ENCODE measurements at places on chromosomes 4 and X. TPM values are rescaled to one million over a fixed set of nuclear protein-coding genes. Genes with fewer than 3 reads are reported as not detected.

Gene TAF7L
- total RNA-seq, result 0.26 TPM

Gene PGAM4
- total RNA-seq, result not detected

Gene ANTXR2
- total RNA-seq, result 197 TPM

Gene TMEM35A
- 0.19 TPM for total RNA-seq

Gene ZNF595
- total RNA-seq, result 29.6 TPM

Gene GLRA2
- total RNA-seq, result not detected

Gene CT45A9
- not detected for total RNA-seq

Gene GLUD2
- 5.6 TPM for total RNA-seq

Gene MAGEA6
- not detected for total RNA-seq

Gene USP51
- 1.1 TPM for total RNA-seq

Gene CPXCR1
- not detected for total RNA-seq

Gene MTMR8
- total RNA-seq, result 2.5 TPM

Gene NLRP2B
- not detected for total RNA-seq

Gene TKTL2
- total RNA-seq, result not detected

Gene GAGE12C
- total RNA-seq, result not detected

Gene TCEANC
- total RNA-seq, result 2.9 TPM

Gene DCAF12L2
- not detected for total RNA-seq

Gene SASH3
- 24.3 TPM for total RNA-seq

Gene MAGEC3
- total RNA-seq, result not detected

Gene VCX
- total RNA-seq, result not detected

Gene OPRPN
- not detected for total RNA-seq

Gene PRPS2
- total RNA-seq, result 17.6 TPM

Gene COX7B2
- total RNA-seq, result not detected

Gene RTL9
- total RNA-seq, result 0.22 TPM

Gene DSPP
- total RNA-seq, result not detected

Gene SPANXA1
- not detected for total RNA-seq

Gene STATH
- not detected for total RNA-seq

Gene MAOB
- 113 TPM for total RNA-seq

Gene P2RY10
- total RNA-seq, result 0.19 TPM

Gene YIPF7
- not detected for total RNA-seq

Gene LRP2BP
- 0.64 TPM for total RNA-seq

Gene CTAG1A
- not detected for total RNA-seq

Gene GPR101
- not detected for total RNA-seq

Gene PHOX2B
- not detected for total RNA-seq

Gene MFAP3L
- 3.6 TPM for total RNA-seq

Gene RIPPLY1
- total RNA-seq, result not detected

Gene TMEM150C
- 9.2 TPM for total RNA-seq

Gene BST1
- total RNA-seq, result 21.8 TPM

Gene SATL1
- not detected for total RNA-seq

Gene MAGEE1
- total RNA-seq, result 1.2 TPM

Gene PRSS12
- total RNA-seq, result 0.16 TPM

Gene MND1
- total RNA-seq, result not detected

Gene RAB41
- not detected for total RNA-seq

Gene RBM46
- total RNA-seq, result not detected

Gene ATG4A
- 12.0 TPM for total RNA-seq

Gene GALNT7
- 9.8 TPM for total RNA-seq

Gene SLC2A9
- 5.5 TPM for total RNA-seq

Gene HPRT1
- total RNA-seq, result 18.1 TPM

Gene NBDY
- 25.1 TPM for total RNA-seq

Gene PAK3
- total RNA-seq, result 1.3 TPM

Gene PRICKLE3
- 12.5 TPM for total RNA-seq

Gene RAI2
- 15.9 TPM for total RNA-seq

Gene HTRA3
- total RNA-seq, result 58.5 TPM

Gene CAPN6
- 0.16 TPM for total RNA-seq

Gene HSD17B11
- 52.7 TPM for total RNA-seq

Gene PCDH10
- total RNA-seq, result 0.06 TPM

All from mesenteric fat pad (tissue), 1 donor.